ENCODE measurements at places on chromosomes 7 and 10. TPM values are rescaled to one million over a fixed set of nuclear protein-coding genes. Genes with fewer than 3 reads are reported as not detected.
A peak's percentile ranks its signal among the peaks of the same experiment; 100 is the strongest.

The ZNF467 gene
- total RNA-seq = 3.3 TPM

The CALN1 gene
- total RNA-seq = 0.13 TPM

DNA sequence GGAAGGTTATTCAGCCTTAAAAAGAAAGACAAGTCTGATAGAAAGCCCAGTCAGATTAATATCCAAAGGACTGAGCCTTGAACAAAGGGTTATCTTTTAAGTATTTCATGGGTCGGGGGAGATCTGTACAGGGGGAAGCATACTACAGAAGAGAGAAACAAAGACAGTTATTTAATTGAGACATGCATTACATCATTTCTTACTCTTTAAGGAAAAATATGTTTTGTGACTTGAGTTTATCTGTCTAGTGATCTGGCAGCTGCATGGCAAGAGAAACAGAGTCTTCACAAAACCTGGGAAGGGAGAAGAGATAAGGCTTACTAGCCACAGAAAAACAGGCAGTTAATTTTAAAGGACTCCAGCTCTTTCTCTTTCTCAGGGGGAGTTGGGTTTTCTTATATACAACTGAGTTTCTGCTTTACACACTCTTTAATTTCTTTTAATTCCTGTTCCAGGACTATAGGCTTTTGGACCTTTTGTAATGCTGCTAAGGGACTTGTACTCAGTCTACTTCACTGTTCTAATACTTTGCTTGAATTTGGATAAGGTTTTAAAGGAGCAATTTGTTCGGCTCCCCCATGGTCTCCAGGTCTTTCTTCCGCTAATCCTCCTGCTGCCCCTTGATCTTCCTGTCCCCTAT, 20.9 kb upstream of the CYP3A43 start:
- H3K27me3 ChIP-seq = no peaks in the 10 kb centered on the region
- H3K27ac ChIP-seq = no peak overlapping the region
- H3K4me3 ChIP-seq = no peak overlapping the region

DNA sequence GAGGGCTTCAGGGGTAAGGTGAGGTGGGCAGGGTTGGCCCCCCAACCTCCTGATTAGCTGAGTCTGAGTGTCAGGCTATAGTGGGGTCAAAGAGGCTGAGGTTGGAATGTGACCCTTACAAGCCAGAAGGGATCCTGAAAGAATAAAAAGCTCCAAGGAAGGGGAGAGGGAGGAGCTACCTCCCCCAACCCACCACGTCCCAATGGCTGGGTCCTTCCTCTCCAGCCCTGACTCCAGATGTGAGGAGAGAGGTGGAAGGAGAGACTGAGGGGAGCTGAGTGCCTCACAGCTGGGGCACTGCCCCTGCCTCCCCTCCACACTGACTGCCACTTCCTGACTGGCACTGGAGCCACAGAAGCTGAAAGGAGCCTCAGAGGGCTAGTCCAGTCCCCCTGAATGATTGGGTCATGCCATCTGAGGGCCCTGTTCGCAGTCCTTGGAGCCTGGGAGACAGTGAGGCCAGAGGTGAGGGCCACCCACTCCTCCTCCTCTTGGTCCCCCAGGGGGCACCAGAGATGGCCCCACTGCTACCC, 20.6 kb downstream of the IMPDH1 start:
- no peaks in the 10 kb centered on the region for H3K27me3 ChIP-seq
- H3K4me1 ChIP-seq = no peaks in the 10 kb centered on the region
- no peak overlapping the region for H3K4me3 ChIP-seq
- no peak for DNase-seq

The CPA1 gene
- not detected for total RNA-seq

GRCh38 chr7:1090686-1091643, 3.1 kb downstream of the GPER1 start:
- no peak for DNase-seq
- no peak overlapping the region for H3K4me3 ChIP-seq
- no peaks in the 10 kb centered on the region for H3K36me3 ChIP-seq
- no peaks in the 10 kb centered on the region for H3K27me3 ChIP-seq
- no peak overlapping the region for H3K27ac ChIP-seq
- H3K4me1 ChIP-seq = peaks cover 7% of the 10 kb centered on the region

The CPN1 gene
- total RNA-seq = not detected

DNA sequence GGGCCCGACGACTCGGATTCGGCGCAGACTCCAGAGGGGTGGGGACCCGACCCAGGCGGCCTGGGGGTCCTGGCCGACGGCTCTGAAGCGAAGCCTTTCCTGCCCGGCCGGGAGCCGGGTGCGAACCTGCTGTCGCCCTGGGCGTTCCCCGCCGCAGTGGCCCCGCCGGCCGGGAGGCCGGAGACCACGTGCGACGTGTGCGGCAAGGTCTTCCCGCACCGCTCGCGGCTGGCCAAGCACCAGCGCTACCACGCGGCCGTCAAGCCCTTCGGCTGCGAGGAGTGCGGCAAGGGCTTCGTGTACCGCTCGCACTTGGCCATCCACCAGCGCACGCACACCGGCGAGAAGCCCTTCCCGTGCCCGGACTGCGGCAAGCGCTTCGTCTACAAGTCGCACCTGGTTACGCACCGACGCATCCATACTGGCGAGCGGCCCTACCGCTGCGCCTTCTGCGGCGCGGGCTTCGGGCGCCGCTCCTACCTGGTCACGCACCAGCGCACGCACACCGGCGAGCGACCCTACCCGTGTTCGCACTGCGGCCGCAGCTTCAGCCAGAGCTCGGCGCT, 15.4 kb downstream of the ZNF316 start:
- no peak for DNase-seq
- no peak overlapping the region for H3K4me3 ChIP-seq
- peaks cover 69% of the 10 kb centered on the region for H3K36me3 ChIP-seq
- H3K27me3 ChIP-seq = no peaks in the 10 kb centered on the region

GRCh38 chr10:89156161-89156835, 50.8 kb downstream of the CH25H start:
- H3K27ac ChIP-seq = no peak overlapping the region
- H3K36me3 ChIP-seq = no peaks in the 10 kb centered on the region
- no peak for DNase-seq
- H3K27me3 ChIP-seq = no peaks in the 10 kb centered on the region
- no peaks in the 10 kb centered on the region for H3K4me1 ChIP-seq

The NXPH1 gene
- not detected for total RNA-seq

GRCh38 chr10:34826221-34826620, 11.1 kb upstream of the PARD3 start:
- H3K4me1 ChIP-seq = no peaks in the 10 kb centered on the region
- H3K36me3 ChIP-seq = no peaks in the 10 kb centered on the region
- H3K4me3 ChIP-seq = no peak overlapping the region
- DNase-seq = no peak

DNA sequence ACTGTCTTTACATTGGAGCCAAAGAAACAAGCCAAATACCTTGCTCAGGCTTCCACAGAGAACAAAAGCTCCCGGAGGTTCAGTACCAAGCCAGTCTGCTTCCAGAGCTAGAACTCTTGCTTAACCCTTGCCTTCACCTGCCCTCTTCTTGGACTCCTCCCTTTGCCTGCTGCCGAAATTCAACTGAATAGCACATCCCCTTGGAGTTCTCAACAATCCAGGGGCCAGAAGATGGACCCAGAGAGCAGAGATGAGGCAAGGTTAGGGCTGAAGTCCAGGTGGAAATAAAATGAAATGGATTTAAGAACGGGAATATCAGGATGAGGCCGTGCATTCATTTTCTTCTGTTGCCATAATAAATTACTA, 876 bp upstream of the PIK3AP1 start:
- peak overlapping the region; percentile 92 for H3K27ac ChIP-seq
- peak overlapping the region; percentile 87 for H3K4me3 ChIP-seq
- DNase-seq = no peak
- no peaks in the 10 kb centered on the region for H3K36me3 ChIP-seq
- no peaks in the 10 kb centered on the region for H3K4me1 ChIP-seq

DNA sequence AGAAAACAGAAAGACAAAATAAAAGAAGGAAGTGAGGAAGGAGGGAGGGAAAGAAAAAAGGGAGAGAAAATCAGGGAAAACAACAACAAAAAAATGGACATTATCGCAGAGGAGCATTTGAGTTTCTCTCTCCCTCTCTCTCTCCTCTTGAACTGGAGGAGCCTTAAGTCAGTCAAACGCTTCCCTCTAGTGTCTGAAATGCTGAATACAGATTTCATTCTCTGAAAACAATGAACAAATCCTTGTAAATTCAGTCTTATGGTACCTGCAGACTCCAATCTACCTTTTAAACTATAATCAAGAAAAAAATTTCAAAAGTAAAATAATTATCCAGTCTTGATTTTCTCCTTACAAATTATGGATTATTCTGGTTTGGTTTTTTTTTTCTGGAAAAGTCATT, 89.2 kb upstream of the PFKP start:
- no peak overlapping the region for H3K4me3 ChIP-seq
- no peak overlapping the region for H3K27ac ChIP-seq
- no peaks in the 10 kb centered on the region for H3K27me3 ChIP-seq
- DNase-seq = no peak
- H3K36me3 ChIP-seq = no peaks in the 10 kb centered on the region
- H3K4me1 ChIP-seq = no peaks in the 10 kb centered on the region

The COL13A1 gene
- 0.94 TPM for total RNA-seq

GRCh38 chr7:23864973-23865372, 155.0 kb downstream of the STK31 start:
- no peaks in the 10 kb centered on the region for H3K36me3 ChIP-seq
- no peaks in the 10 kb centered on the region for H3K4me1 ChIP-seq

The CYP26C1 gene
- total RNA-seq = not detected

GRCh38 chr10:93771354-93771753, 13.6 kb downstream of the LGI1 start:
- no peak overlapping the region for H3K27ac ChIP-seq
- no peaks in the 10 kb centered on the region for H3K27me3 ChIP-seq
- no peaks in the 10 kb centered on the region for H3K36me3 ChIP-seq
- no peak overlapping the region for H3K4me3 ChIP-seq
- no peaks in the 10 kb centered on the region for H3K4me1 ChIP-seq

The CBLL1 gene
- total RNA-seq = 25.3 TPM

- H3K4me1 ChIP-seq = no peaks in the 10 kb centered on the region
- no peaks in the 10 kb centered on the region for H3K36me3 ChIP-seq
- no peaks in the 10 kb centered on the region for H3K27me3 ChIP-seq
- H3K27ac ChIP-seq = no peak overlapping the region
- no peak overlapping the region for H3K4me3 ChIP-seq
- DNase-seq = no peak
Observed at GRCh38 chr7:95404316-95404865, 8.2 kb upstream of the PON3 start.

- no peak for DNase-seq
- H3K27me3 ChIP-seq = no peaks in the 10 kb centered on the region
- H3K4me3 ChIP-seq = no peak overlapping the region
- H3K27ac ChIP-seq = no peak overlapping the region
- H3K4me1 ChIP-seq = no peaks in the 10 kb centered on the region
Observed at GRCh38 chr10:48242171-48242904, 32.2 kb downstream of the FRMPD2 start.

DNA sequence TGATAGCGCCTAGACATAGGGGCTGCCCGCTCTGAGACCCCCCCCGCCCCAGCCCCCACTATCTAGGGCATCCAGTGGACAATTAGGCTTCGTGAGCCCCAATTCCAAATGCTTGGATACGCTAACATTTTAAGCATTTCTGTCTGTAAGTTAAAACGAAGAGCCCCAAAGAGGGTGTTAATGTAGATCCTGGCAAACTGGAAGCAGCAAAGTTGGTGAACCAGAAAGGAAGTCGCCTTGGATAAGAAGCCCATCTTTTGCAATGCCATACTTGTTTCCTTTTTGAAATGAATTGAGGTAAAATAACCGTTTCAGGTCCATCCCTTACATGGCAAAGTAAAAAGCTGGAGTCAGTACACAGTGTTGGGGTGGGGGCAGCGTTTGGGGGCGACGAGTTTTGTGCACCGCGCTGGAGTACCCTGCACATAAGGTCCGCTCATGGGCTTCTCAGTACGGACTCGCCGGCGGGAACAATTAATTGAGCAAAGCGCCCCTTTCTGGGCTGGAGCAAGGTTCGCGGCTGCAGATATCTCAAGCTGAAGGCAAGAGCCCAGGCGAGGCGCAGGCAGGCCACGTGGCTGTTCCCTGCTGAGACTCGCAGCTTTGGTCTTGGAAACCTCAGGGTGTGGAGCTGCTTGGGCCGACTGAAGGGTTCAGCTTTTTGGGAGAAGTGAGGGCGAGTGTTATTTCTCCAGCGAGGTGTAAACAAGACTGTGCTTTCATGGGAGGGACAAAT, 1.4 kb upstream of the TWIST1 start:
- no peaks in the 10 kb centered on the region for H3K4me1 ChIP-seq
- DNase-seq = no peak

The SPDYE6 gene
- not detected for total RNA-seq

DNA sequence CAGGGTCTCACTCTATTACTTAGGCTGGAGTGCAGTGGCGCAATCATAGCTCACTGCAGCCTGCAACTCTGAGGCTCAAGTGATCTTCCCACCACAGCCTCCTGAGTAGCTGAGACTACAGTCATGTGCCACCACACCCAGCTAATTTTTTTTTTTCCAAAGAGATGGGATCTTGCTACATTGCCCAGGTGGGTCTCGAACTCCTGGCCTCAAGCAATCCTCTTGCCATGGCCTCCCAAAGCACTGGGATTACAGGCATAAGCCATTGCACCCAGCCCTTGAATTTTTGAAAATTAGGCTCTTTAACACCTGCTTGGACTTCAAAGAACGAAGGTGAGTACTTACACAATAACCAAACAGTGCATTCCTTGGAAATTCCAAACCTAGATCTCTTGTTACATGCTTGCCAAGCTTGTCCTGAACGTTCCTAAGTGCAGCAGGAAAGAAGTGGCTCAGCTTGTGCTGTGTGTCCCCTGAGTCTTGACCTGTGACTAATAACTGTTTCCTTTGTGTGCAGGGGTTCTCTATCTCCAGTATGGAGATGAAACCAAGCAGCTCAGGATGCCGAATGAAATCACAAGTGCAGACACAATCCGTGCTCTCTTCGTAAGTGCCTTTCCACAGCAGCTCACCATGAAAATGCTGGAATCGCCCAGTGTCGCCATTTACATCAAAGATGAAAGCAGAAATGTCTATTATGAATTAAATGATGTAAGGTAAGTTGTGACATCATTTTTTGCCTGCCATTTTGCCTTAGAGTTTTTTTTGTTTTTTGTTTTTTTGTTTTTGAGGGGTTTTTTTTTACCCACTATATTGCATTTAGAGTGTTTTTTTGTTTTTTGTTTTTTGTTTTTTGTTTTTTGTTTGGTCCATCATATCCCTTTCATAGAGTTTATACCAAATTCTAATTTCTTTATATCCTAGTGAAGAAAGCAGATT, 223.8 kb downstream of the KIAA1217 start:
- no peaks in the 10 kb centered on the region for H3K4me1 ChIP-seq
- H3K27me3 ChIP-seq = no peaks in the 10 kb centered on the region
- DNase-seq = no peak
- no peaks in the 10 kb centered on the region for H3K36me3 ChIP-seq
- H3K4me3 ChIP-seq = no peak overlapping the region
- H3K27ac ChIP-seq = no peak overlapping the region
